ENCODE measurements at places on chromosomes 6 and 20.

DNA sequence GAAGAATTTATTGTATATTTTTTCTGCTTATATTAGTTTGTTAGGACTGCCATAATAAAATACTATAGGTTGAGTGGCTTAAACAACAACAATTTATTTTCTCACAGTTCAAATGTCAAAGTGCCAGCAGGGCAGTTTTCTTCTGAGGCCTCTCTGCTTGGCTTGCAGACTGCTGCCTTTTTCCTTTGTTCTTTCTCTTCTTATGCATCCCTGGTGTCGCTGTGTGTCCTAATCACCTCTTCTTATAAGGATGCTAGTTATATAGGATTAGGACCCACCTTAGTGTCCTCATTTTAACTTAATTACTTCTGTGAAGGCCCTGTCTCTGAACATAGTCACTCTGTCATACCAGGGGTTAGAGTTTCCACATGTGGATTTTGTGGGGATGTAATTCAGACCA lies 354.4 kb downstream of the NKAIN2 start:
- DNase-seq, result no peak

DNA sequence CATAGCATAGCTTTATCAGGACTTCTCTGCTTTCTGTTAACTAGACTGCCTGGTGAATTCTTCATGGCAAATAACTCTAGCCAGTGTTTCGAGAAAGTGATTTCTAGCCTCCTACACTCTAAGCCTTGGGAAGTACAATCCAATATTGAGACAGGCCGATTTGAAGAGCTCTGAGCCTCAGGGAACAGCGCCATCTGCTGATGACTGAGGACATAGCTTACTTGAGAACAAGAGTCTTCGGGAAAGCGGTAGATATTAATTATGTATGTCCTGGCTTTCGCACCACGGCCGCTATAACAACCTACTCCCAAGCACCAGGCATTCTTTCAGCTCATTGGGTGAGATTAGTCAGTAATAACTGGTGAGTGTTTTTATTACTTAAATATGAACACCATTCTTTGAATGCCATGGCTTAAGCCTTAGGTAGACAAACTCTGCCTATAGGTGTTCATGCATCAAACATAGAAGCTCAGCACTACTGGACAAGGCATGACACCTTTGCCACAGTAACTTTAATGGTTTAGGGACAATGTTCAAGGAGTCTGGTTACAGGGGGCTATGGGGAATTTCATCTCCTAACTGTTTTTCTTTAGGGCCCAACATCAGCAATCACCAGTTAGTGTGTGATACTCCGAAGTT lies 518.6 kb downstream of the BMP2 start:
- DNase-seq, result peak; percentile 78

- DNase-seq, result peak; percentile 17
These were observed 97.5 kb downstream of the CDH26 start for GRCh38 chr20:60055740-60056139.

DNA sequence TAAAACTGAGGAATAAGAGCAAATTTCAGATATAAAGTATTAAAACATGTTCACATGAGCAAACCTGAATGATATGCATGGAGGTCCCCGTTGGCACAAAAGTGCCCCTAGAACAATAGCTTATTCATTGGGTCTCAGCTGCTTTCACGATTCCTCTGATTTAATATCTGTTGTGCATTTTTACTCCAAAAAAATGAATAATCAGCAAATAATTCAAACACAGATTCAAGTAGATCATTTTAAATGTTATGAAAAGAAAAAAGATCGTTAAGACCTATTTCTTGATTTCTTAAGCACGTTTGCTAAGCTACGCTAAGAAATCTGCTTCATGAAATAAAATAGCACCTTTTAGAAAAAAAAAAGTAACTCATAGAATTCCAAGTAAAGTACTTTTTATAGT lies 21.7 kb downstream of the HUS1B start:
- DNase-seq, result no peak

DNA sequence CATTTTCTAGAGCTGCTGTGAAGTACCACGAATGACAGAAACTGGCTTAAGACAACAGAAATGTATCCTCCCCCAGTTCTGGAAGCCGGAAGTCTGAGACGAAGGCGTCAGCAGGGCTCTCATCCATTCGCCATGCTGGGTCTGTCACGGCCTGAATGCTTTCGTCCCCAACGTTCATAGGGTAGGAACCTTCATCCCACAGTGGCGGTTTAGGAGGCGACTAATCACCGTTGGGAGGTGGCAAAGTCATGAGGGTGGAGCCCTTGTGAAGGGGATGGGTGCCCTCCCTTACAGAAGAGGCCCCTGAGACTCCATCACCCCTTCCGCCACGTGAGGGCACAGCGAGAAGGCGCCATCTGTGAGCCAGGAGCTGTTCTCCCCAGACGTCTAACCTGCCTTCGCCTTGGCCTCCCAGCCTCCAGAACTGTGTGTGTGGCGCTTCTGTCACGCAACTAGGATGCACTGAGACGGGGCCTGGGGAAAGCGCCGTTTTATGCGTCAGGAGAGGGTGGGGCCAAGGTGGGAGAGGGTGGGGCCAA lies 250.3 kb downstream of the TTLL2 start:
- DNase-seq, result no peak

DNA sequence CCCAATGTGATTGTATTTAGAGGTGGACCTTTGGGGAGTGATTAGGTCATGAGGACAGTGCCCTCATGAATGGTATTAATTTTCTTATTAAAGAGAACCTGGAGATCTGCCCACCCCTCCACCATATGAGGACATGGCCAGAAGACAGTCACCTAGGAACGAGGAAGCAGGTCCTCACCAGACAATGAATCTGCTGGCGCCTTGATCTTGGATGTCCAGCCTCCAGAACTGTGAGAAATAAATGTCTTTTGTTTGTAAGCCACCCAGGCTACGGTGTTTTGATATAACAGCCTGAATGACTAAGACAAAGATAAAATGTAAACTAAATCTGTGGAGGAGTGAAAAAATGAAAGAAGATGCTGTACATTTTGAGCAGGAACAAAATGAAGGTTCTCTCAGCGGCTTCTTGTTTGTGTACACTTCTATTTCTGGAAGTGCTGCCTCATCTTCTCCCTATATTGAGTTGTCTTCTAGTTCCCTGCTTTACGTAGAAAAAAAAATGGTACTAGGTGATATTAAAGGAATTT lies 1.5 kb upstream of the IPCEF1 start:
- no peak for DNase-seq

DNA sequence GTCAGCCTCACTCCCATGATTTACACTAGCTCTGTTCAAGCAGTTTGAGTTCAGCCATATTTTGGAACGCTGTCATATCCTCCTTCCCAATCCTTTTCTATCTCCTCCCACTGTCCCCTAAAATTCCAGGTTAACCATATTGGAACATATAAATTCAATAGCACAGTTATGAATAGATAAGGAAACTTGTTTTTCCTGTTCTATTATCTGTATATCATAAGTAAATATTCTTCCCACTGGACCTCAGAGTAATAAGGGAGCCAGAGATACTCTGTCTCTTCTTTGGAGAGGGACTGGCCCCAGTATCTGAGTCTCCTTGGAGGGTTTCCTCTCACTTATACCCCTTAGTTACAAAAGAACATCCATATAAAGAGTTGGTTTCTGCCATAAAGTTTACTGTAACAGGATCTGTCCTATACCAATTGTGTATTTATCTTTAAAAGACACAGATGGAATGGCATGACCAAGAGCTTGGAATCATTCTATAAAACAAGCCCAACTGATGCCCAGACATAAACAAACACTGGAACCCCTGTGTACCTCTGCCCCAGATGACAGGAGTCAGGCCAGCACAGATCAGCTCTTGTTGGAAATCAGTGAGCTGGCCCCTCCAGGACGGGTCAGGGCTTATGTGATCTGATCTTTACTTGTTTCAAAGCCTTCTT lies 67.1 kb downstream of the EPB41L2 start:
- no peak for DNase-seq

DNA sequence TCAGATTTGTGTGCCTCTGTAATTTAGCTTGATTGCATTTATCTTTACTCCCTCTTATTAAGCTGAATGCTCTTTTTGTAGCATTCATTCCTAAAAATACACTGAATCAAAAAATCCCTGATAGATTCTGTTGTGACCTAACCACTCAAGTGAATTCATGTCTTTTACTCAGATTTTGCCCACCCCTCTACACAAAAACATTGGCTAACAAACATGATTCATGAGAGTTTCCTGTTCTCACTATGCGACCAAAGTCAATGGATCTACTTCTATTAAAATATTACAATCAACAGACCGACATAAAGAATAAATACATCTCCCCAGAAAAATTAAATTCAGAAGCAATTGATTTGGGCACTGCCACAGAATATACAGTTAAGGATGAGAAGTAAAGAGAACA lies 99.5 kb upstream of the THEMIS start:
- DNase-seq, result no peak
